Brain pericyte (primary cell): ENCODE measurements at places on chromosomes 3 and 15.

DNA sequence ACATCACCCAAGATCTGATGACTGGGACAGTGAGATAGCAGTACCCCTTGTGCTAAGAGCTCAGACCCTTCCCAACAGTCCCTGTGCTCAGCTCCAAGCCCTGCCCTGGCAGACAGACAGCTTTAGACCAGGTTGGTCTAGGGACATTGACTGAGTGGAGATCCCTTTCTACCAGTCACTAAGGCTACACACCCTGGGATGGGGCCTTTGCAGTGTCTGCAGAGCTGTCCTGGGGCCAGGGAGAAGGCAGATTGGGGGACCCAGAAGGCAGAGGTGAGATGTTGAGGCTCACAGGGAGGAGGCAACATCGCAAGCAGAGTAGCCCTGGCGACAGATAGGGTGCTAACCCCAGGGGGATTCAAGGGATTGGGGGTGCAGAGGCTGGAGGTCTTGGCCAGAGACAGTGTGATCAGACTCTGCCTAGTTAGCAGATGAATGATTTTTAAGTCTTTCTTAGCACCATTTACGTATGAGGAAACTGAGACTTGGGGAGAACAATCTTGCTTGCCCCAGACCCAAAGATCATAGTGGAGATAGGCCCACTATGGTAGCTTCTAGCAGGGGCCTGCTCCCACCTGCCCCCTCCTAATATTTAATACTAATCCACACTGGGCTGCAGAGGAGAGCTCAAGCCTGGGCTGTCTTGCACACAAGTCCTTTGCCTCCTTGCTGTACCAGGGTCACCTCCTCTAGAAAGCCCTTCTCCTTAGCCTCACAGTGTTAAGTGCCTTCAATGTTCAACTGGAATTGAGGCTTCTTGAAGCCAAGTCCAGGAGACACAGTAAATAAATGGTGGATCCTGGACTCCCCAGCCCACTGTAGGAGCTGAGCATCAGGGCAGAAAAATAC lies 32.6 kb downstream of the HMCES start:
- DNase-seq = no peak

GRCh38 chr3:156151824-156152428 lies 31.5 kb downstream of the KCNAB1 start:
- no peak for DNase-seq

DNA sequence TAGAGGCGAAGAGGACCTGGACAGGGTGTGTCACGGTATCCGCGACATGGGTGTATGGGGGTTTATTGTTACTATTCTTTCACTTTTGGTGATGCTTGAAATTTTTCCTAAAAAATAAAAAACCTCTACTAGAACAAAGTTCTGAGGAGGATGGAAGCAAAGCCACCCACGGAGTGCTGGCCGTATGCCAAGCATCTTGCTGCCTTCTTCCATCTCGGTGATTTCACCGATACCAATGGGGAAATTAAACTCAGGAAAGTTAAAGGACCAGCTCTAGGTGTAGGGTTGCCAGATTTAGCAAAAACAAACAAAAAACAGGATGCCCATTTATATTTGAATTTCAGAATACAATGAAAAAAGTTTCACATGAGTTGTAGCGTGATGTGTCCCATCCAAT lies 33.9 kb downstream of the SMAD6 start:
- DNase-seq = no peak

GRCh38 chr3:105332961-105333360 lies 33.7 kb upstream of the ALCAM start:
- no peak for DNase-seq

GRCh38 chr3:112109322-112109721 lies 23.1 kb downstream of the C3orf52 start:
- no peak for DNase-seq

GRCh38 chr3:39088889-39089288 lies 18.5 kb downstream of the GORASP1 start:
- no peak for DNase-seq

- no peak for DNase-seq
Measured at GRCh38 chr15:57553526-57553925, 38.2 kb upstream of the MYZAP start.

GRCh38 chr3:21216598-21216997 lies 534.4 kb downstream of the ZNF385D start:
- no peak for DNase-seq

GRCh38 chr15:82763361-82764116 lies 42.3 kb downstream of the FSD2 start:
- DNase-seq = no peak

DNA sequence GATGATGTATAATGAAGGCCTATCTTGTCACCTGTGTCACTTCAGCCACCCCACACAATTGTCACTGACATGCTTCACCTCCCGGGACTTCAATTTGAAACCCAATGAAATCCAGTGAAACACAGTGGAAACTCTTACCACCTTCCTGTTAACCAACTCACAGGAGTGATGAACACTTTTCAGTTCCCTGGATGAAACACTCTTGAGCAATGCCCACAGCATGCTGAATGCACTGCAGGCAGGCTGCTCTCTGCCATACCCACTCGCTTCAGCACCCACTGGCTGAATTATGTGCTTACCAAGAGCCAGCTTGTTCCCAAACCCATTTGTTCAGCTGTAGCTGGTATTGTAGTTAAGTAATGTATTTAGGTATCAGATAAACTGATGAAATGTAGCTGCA lies 47.0 kb downstream of the MAP2K1 start:
- DNase-seq = no peak

GRCh38 chr3:182393830-182394367 lies 399.4 kb upstream of the ATP11B start:
- no peak for DNase-seq

- DNase-seq = no peak
Measured at GRCh38 chr15:35603301-35603700, 57.3 kb upstream of the DPH6 start.

GRCh38 chr3:46662771-46663551 lies 30.5 kb downstream of the ALS2CL start:
- no peak for DNase-seq

DNA sequence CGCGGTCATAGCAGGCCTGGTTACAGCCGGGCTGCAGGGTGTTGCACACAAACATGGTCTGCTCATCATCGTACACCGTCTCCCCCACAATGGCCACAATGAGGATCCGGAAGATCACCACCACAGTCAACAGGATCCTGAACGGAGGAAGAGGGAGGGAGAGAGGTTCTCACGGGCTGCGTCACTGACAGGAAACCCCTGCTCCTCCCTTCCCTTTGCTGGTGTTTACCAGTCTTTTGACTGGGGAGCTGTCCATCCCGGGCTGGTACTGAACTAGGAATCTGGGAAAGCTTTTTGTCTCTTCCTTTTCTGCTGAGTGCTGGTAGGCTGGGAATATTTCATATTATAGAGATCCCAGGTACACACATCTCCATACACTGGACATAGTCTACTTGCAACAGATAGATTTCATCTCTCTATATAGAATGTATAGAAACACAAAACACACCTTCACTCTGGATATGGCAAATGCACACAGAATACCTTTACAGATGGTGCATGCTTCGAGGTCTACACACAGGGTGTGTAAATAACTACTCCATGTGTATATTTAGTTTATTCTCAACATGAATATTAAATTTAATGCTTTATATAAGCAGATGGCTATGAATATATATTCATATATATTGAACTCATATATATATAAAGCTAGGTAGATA lies 1.4 kb downstream of the GJD2 start:
- no peak for DNase-seq

GRCh38 chr15:66482539-66482938 lies 15.0 kb downstream of the SNAPC5 start:
- DNase-seq = no peak

- peak; percentile 47 for DNase-seq
Measured at GRCh38 chr3:69784954-69785514, 45.8 kb downstream of the MITF start.

- no peak for DNase-seq
Measured at GRCh38 chr3:131091768-131092167, 65.1 kb downstream of the NEK11 start.

GRCh38 chr3:195508185-195508584 lies 34.9 kb downstream of the PPP1R2 start:
- DNase-seq = no peak

DNA sequence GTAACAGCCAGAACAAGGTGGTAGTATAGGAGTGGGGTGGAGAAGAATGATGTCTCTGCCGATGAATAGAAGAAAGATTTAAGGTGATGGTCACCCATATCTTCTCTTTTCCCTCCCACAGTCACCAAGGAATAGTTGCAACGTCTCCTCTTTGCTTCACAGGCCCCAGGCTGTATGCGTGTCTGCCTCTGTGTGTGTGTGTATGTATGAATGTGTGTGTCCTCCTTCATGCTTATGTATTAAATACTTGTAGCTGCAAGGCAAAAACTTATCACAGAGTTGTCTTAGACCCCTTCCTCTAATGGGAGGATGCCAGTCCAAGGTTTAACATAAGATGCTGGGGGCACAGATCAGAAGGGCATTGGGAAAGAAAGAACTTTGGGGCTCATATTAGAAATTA lies 19.1 kb upstream of the BNC1 start:
- DNase-seq = no peak

DNA sequence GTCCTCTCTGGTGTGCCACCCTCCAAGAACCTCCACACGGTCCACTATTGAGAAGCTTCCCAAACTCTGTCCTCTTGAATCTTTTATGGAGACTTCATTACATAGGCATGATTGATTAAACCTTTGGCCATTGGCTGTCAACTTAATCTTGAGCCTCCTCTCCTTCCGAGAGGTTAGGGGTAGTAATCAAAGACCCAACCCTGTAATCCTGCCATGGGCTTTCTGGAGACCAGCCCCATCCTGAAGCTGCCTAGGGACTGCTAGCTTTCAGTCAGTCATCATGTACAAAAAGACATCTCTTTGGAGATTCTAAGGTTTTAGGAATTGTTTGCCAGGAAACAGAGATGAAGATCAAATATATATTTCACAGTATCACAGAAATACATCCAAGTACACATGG lies 37.0 kb downstream of the APH1B start:
- DNase-seq = no peak

DNA sequence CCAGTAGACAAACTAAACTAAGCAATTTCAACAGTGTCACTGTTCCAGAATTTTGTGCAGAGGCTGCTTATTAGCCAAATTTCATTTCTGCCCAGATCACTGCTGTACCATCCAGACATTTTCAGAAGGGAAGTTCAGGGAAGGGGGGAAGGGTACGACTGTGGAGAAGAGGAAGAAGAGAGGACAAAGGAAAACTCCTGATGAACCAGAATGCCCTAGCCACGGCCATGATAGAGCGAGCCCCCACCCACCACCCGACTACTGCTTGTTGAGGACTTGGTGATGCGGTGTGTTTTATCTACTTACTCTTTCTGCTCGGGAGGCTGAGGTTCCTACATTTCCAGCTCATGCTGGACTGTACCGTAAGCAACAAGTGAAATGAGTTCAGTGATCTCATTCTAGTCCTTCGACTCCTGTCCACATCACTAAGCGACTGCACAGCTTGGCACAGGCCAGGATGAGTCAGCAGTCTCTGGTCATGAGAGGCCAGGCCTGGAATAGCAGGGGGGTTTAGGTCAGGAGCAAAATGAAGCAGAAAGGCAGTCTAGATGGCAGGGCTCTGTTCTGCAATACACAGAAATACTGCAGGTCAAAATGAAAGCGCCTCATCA lies 330.8 kb downstream of the TIGIT start:
- peak; percentile 90 for DNase-seq
